HepG2 (cell line): ENCODE measurements at places on chromosomes 5 and 9.
A peak's percentile ranks its signal among the peaks of the same experiment; 100 is the strongest.

GRCh38 chr5:56673171-56673570 lies 142.2 kb upstream of the MAP3K1 start:
- no peaks in the 10 kb centered on the region for H3K27me3 ChIP-seq
- no peaks in the 10 kb centered on the region for H3K36me3 ChIP-seq
- peaks cover 58% of the 10 kb centered on the region for H3K4me1 ChIP-seq
- H3K4me3 ChIP-seq = no peak overlapping the region
- no peak overlapping the region for H3K27ac ChIP-seq
- no peak for DNase-seq

GRCh38 chr5:131671994-131672655 lies 37.1 kb upstream of the RAPGEF6 start:
- H3K36me3 ChIP-seq = peaks cover 72% of the 10 kb centered on the region
- 0 out of 2 replicates have a peak, but pooled peaks cover 6% of the 10 kb centered on the region for H3K4me1 ChIP-seq
- DNase-seq = peak; percentile 5
- H3K27me3 ChIP-seq = no peaks in the 10 kb centered on the region
- no peak overlapping the region for H3K4me3 ChIP-seq
- H3K27ac ChIP-seq = no peak overlapping the region

- H3K27me3 ChIP-seq = no peaks in the 10 kb centered on the region
- H3K4me3 ChIP-seq = no peak overlapping the region
- no peak overlapping the region for H3K27ac ChIP-seq
- no peak for DNase-seq
- no peaks in the 10 kb centered on the region for H3K36me3 ChIP-seq
Observed at GRCh38 chr5:85132269-85132668, 747.6 kb upstream of the EDIL3 start.

GRCh38 chr5:81980598-81981260 lies 8.9 kb downstream of the ATG10 start:
- H3K4me3 ChIP-seq = no peak overlapping the region
- no peaks in the 10 kb centered on the region for H3K27me3 ChIP-seq
- no peak overlapping the region for H3K27ac ChIP-seq
- H3K4me1 ChIP-seq = no peaks in the 10 kb centered on the region
- DNase-seq = no peak

DNA sequence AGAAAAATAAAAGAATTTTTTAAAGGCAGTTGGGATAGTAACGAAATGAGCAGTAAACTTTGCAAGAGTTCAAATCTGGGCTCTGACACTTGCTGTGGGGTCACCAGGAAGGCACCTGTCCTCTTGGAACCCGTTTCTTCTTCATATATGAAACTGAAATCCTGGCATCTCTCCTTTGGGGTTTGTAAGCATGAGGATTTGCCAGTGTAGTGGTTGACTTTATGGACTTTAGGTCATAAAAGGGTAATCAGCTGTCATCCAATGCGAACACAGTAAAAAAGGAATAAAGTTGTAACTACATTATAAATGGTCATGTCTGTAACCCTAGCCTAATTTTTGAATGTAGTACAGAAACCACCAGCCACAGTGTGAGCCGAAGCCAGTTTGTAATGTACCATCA lies 1.3 kb downstream of the RAB14 start:
- H3K27me3 ChIP-seq = no peaks in the 10 kb centered on the region
- H3K27ac ChIP-seq = peak overlapping the region; percentile 81
- peak overlapping the region; percentile 93 for H3K4me3 ChIP-seq
- H3K36me3 ChIP-seq = no peaks in the 10 kb centered on the region

DNA sequence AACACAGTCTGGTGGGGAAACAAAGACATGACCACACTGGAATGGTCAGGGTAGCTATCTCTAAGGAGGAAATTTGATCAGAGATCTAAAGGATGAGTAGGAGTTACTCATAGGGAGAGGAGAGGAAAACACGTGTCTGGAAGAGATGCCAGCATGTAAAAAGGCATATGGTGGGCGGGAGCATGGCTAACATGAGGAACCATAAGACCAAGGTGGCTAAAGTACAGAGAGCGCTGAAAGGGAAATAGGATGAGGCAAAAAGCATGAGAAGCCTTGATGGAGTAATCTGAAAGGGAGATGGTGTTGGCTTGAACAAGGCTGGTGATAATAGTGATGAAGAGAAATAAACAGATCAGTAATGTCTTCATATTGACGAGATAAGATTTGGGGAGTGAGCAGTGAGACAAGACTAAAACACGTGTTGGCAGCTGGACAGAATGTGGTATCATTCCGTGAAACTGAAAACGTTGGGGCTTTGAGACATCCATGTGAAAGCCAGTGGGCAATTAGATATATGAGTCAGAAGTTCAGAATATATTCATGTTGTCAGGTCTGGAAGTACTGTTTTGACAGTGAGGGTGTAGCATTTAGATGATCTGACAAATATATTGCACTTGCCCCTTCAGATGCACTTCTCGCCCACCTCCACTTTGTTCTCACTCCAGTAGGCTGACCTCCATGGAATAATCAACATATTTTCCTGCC lies 209.1 kb upstream of the KCNN2 start:
- H3K4me3 ChIP-seq = no peak overlapping the region
- DNase-seq = no peak
- no peaks in the 10 kb centered on the region for H3K4me1 ChIP-seq
- no peaks in the 10 kb centered on the region for H3K27me3 ChIP-seq
- H3K36me3 ChIP-seq = no peaks in the 10 kb centered on the region

- no peaks in the 10 kb centered on the region for H3K36me3 ChIP-seq
- peaks cover 39% of the 10 kb centered on the region for H3K4me1 ChIP-seq
- DNase-seq = no peak
- H3K4me3 ChIP-seq = no peak within 1 kb of the TSS
Observed at GRCh38 chr5:149944666-149945065, at the start of gene PDE6A. PDE6A (minus strand) TSS chr5:149944793; CDS start chr5:149944673, 120 bp downstream.

GRCh38 chr9:84297162-84297821 lies 43.3 kb downstream of the SLC28A3 start:
- H3K27ac ChIP-seq = no peak overlapping the region
- H3K27me3 ChIP-seq = no peaks in the 10 kb centered on the region; the same call in 1 of the 2 replicates
- H3K36me3 ChIP-seq = no peaks in the 10 kb centered on the region

DNA sequence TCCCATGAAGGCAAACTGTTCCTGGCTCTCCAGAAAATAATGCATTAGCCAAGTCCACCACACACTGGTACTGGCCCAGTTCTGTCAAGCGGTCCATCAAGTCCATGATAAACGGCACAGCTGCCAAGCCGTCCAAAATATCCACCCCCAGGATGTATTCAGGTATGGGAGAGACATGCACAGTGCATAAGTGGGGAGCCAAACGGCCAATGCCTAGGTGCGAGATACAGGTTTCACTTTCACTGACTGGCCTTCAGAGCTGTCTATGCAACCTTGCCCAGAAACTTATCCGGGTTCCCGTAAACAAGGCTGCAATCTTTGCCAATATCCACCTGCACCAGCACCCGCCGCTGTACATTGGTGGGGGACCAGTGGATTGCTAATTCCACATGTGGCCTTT lies 795.8 kb downstream of the EFNA5 start:
- no peaks in the 10 kb centered on the region for H3K4me1 ChIP-seq
- DNase-seq = no peak
- no peak overlapping the region for H3K27ac ChIP-seq
- no peak overlapping the region for H3K4me3 ChIP-seq
- no peaks in the 10 kb centered on the region; the same call in 1 of the 2 replicates for H3K27me3 ChIP-seq
- no peaks in the 10 kb centered on the region for H3K36me3 ChIP-seq

GRCh38 chr5:177300236-177300880 lies 3.2 kb downstream of the RAB24 start:
- no peak overlapping the region for H3K27ac ChIP-seq
- H3K27me3 ChIP-seq = no peaks in the 10 kb centered on the region; the same call in 2 of the 3 replicates
- H3K4me3 ChIP-seq = no peak overlapping the region
- no peak for DNase-seq
- peaks cover 14% of the 10 kb centered on the region; the same call in 2 of the 3 replicates for H3K36me3 ChIP-seq

DNA sequence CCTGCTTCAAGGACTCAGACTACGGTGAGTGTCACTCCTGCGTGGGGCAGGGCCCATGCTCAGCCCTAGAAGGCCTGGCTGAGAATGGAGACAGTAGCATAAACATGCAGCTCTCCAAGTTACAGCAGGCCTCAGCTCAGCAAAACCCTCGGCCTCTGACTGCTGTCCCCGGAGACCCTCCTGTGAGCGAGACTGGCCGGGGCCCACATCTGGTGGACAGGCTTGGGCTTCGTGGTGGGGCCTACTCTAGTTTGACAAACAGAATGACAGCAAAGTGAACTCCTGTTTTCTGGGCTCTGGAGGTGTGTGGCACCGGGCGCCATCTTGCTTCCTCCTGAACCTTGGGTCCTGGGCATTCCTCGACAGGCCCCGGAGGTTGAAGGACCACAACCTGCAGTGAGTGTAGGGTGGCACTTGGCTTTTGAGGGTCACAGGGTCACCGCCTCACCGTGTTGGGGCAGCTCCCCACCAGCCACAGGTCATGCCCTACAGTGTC lies 97.5 kb downstream of the PHF2 start:
- no peaks in the 10 kb centered on the region for H3K4me1 ChIP-seq
- H3K27me3 ChIP-seq = no peaks in the 10 kb centered on the region
- no peaks in the 10 kb centered on the region; the same call in 2 of the 3 replicates for H3K36me3 ChIP-seq

GRCh38 chr5:176619203-176619568 lies 9.2 kb upstream of the GPRIN1 start:
- H3K4me3 ChIP-seq = no peak overlapping the region
- no peaks in the 10 kb centered on the region for H3K4me1 ChIP-seq
- H3K27ac ChIP-seq = no peak overlapping the region
- no peaks in the 10 kb centered on the region for H3K36me3 ChIP-seq

DNA sequence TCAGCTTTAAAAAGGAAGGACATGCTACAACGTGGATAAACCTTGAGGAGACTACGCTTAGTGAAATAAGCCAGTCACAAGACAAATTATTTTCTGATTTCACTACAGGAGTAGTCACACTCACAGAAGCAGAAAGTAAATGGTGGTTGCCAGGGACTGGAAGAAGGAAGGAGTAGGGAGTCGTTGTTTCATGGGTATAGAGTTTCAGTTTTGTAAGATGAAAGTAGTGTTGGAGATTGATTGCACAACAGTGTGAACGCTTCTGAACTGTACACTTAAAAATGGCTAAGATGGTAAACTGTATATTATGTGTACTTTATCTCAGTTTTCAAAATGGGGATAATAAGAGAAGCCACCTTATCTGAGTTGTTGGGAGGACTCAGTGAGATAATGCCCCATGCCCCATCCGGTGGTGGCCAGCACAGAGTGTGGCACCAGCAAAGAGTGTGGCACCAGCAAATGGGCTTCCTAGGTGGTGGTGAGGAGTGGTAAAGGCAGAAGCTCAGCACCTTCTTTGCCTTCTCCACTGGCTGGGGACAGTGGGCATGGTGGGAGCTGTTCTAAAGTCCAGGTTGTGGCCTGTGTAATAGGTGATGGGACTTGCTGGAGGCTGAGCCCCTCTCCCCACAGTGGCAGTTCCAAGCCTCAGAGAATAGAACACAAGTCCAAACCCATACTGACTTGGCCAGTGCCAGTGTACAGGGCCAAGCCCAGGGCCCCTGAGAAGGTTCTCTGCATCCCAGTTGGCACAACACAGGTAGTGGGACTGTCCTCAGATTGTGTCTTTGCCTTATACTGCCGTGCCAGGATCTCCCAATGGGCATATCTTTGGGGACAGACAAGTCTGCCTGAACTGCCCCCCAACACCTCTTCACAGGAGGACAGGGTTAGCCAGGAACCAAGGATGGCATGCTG lies 4.4 kb downstream of the SLC22A4 start:
- H3K27me3 ChIP-seq = no peaks in the 10 kb centered on the region
- no peak overlapping the region for H3K27ac ChIP-seq
- H3K36me3 ChIP-seq = no peaks in the 10 kb centered on the region
- peaks cover 47% of the 10 kb centered on the region for H3K4me1 ChIP-seq

DNA sequence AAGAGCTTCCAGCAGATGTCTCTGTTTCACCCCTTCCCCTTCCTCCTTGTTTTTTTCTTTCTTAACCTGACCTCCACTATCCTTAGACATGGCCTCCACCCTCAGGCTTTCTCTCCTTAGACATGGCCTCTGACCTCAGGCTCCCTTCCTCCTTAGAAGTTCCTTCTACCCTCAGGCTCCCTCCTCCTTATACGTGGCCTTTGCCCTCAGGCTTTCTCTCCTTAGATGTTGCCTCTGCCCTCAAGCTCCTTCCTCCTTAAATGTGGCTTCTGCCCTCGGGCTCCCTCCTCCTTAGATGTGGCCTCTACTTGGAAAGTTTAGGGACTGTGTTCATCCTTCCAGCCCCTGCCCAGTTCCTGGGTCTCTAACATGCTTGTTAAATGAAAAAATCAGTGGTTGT lies 180.4 kb upstream of the S1PR3 start:
- DNase-seq = no peak
- no peak overlapping the region for H3K27ac ChIP-seq

- H3K36me3 ChIP-seq = no peaks in the 10 kb centered on the region
- no peak overlapping the region for H3K27ac ChIP-seq
- no peak for DNase-seq
- H3K4me1 ChIP-seq = no peaks in the 10 kb centered on the region
Observed at GRCh38 chr9:99894826-99895225, 11.6 kb upstream of the STX17 start.

GRCh38 chr5:171839112-171839511 lies 53.5 kb downstream of the SMIM23 start:
- no peak overlapping the region for H3K4me3 ChIP-seq
- H3K27me3 ChIP-seq = peaks cover 2% of the 10 kb centered on the region; the same call in 1 of the 2 replicates
- H3K4me1 ChIP-seq = no peaks in the 10 kb centered on the region
- no peaks in the 10 kb centered on the region for H3K36me3 ChIP-seq

- H3K36me3 ChIP-seq = no peaks in the 10 kb centered on the region
- no peak overlapping the region for H3K27ac ChIP-seq
- peaks cover 9% of the 10 kb centered on the region; the same call in 1 of the 2 replicates for H3K4me1 ChIP-seq
- H3K27me3 ChIP-seq = no peaks in the 10 kb centered on the region
Observed at GRCh38 chr5:126516133-126516532, 78.9 kb downstream of the ALDH7A1 start.

DNA sequence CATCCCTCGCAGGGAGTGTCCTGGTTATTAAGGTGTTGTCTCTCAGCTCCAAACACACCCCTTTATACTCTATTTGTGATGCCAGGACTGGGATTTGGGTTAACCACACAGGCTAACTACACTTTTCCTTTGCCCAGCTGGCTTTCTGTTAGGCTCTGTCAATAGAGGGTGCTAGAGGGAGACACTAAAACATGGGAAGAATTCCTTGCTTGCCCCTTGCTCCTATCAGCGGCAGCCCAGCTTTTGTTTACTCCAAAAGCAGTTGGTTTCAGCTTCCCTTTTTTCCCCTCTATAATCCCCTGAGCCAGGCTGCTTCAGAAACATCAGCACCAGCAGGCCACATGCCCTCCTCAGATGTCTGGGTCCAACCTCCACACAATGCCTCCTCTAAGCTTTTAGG lies 297.1 kb downstream of the KCTD16 start:
- no peaks in the 10 kb centered on the region for H3K36me3 ChIP-seq
- H3K4me1 ChIP-seq = no peaks in the 10 kb centered on the region
- peak; percentile 35 for DNase-seq
- no peaks in the 10 kb centered on the region for H3K27me3 ChIP-seq
- no peak overlapping the region for H3K27ac ChIP-seq

- H3K4me1 ChIP-seq = peaks cover 24% of the 10 kb centered on the region
- no peak for DNase-seq
- H3K36me3 ChIP-seq = peaks cover 21% of the 10 kb centered on the region; the same call in 2 of the 3 replicates
- H3K4me3 ChIP-seq = no peak overlapping the region
- H3K27ac ChIP-seq = peak overlapping the region; percentile 69
Observed at GRCh38 chr9:96398582-96399324, 15.2 kb upstream of the SLC35D2 start.

GRCh38 chr9:5971740-5972139 lies 43.7 kb downstream of the RANBP6 start:
- no peaks in the 10 kb centered on the region; the same call in none of the 2 replicates for H3K36me3 ChIP-seq
- H3K4me3 ChIP-seq = no peak overlapping the region
- H3K27ac ChIP-seq = no peak overlapping the region
- no peaks in the 10 kb centered on the region for H3K4me1 ChIP-seq
